ENCODE measurements at places on chromosomes 5 and 9.

DNA sequence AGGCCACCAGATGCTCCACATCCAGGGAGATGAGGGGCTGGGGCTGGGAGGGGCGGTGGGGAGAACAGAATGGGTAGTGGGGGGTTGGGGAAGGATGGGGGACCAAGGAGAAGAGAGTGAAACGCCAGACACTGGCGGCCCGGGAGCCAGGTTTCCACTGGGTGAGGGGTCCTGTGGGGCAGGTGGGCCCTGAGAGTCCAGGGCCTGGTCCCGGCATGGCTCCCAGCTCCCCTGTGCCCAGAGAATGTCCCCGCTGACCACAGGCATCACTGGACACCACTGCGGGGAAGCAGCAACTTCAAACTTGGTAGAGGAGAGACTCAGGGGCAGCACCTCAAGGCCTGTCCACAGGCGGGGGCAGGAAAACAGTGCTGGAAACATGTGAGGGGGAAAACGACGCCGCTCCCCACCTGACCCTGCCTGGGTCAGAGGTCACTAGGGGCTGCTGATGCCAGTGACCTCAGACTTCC lies 13.2 kb downstream of the NINJ1 start:
- ATAC-seq = no peak

DNA sequence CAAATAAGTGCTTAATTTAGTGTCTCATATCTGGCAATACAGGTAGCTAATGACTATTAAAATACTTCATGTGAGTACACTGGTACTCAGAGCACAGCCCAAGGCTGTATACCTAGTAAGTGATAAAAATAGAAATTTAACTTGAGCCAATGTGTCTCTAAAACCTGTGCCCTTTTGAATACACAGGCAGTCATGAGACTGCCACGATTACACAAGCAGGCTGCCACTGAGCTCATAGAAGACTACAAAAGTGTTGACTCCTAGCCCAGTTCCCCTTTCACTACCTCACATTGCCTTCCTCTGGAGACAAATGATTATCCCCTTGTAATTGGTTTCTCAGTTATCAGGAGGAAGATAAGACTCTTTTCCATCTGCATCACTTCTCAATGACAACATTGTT lies 66.3 kb upstream of the PAPPA start:
- peak; percentile 79 for ATAC-seq

GRCh38 chr5:167574464-167574863 lies 717.0 kb upstream of the WWC1 start:
- no peak for ATAC-seq

DNA sequence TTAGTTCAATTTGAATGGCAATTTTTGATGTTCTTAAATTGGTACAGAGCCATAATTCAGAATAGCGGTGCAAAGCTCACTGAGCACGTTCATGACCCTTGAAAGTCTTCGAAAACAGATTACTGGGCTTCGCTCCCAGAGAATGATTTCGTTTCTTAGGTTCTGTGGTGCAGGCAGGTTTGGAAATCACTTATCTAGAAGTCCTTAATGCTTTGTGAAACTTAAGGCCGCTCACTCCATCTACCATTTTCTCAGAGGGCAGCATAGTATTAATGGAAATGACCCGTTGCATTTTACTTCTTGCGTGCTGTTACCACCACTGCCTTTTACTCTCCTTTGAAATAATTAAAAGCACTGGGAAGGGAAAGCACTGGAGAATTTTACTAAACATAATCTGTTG lies 2.9 kb upstream of the MAT2B start:
- no peak for ATAC-seq

DNA sequence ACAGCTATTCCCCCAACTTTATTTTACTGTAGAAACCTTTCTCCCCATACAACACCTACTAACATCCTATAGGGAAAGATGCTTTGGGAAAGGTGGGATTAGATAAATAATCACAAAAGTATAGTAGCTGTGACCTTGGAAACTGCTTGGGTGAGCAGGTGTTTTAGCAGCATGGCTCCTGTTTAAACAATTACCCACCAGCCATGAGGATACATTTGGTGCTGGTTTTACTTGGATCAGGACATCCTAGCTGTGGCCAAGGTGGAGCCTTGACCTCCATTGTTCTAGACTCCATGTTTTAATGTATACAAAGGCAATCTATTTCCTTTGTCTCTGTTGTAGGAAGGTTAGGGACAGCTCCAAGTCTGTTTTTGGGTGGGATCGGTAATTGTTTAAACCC lies 56.8 kb upstream of the ALDH1B1 start:
- no peak for ATAC-seq

GRCh38 chr5:113692891-113693457 lies 179.5 kb downstream of the YTHDC2 start:
- ATAC-seq = no peak

GRCh38 chr9:76996700-76997099 lies 22.8 kb upstream of the FOXB2 start:
- no peak for ATAC-seq

DNA sequence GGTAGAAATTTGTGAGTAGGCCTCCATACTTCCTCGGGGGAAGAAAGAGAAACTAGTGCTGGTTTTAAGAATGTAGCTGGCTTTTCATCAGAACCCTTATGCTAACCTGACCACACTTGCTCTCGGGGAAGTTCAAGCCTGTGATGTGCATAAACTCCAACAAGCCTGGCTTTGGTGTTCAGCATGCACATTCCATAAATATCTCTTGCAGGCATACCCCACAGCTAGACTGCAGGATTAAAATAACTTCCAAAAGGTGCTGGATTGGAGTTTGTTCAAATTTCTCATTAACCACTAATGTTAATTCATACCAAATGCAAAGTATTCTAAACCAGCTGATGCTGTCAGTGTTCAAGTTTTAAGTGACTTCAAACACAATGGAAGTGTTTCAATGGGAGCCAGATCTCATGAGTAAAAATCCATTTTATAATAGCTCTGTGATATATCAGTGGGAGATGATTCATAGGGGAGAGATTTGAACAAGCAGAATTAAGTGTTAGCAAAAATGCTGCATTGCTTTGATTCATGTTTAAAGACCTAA lies 79.4 kb downstream of the NPR3 start:
- ATAC-seq = no peak

- ATAC-seq = no peak
These were observed 1.2 kb downstream of the SURF4 start for GRCh38 chr9:133374612-133375115.

DNA sequence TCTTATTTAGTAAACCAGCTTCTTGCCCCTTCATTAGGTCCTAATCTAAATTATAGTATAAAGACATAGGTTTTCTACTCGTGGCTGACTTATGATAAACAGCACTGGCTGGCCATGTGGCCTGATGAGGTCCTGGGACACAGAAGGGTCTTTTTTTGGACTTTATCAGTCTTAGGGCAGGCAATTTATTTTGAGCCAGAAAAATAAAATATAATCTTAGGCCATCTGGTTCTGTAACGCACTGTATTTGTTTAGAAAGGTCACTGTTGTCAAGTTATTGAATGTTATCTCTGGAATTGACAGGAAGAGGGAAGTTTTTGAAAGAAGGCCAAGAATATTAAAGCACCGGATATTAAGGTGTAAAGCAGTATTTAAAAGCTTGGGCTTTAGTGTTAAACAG lies 53.9 kb downstream of the RFX3 start:
- no peak for ATAC-seq

DNA sequence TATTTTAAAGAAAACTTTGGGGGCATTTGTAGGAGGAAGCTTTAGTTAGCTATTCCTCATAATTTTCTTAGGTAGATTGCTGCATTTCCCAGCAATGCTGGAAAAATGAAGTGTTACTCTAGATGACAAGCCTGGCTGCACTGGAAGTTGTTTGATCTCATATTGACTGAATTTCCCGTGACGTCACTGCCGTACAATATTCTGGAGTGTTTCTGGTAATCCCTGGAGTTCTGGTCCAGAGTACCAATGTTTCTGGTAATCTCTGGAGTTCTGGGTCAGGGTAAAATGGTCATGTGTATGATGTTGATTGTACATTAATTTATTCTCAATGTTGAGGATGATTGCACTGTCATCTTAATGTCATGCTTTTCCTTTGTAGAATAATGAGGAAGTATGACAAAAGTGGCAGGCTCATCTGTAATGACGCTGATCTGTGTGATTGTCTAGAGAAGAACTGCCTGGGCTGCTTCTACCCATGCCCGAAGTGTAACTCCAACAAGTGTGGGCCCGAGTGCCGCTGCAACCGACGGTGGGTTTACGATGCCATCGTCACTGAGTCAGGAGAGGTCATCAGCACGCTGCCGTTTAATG lies 26.2 kb downstream of the ARL14EPL start:
- ATAC-seq = no peak

GRCh38 chr9:81097131-81097847 lies 592.1 kb downstream of the TLE1 start:
- no peak for ATAC-seq

- ATAC-seq = peak; percentile 89
These were observed 16.1 kb downstream of the GFI1B start for GRCh38 chr9:132994410-132995120.

- ATAC-seq = peak; percentile 72
These were observed 87.3 kb upstream of the SLC44A1 start for GRCh38 chr9:105157171-105157583.

DNA sequence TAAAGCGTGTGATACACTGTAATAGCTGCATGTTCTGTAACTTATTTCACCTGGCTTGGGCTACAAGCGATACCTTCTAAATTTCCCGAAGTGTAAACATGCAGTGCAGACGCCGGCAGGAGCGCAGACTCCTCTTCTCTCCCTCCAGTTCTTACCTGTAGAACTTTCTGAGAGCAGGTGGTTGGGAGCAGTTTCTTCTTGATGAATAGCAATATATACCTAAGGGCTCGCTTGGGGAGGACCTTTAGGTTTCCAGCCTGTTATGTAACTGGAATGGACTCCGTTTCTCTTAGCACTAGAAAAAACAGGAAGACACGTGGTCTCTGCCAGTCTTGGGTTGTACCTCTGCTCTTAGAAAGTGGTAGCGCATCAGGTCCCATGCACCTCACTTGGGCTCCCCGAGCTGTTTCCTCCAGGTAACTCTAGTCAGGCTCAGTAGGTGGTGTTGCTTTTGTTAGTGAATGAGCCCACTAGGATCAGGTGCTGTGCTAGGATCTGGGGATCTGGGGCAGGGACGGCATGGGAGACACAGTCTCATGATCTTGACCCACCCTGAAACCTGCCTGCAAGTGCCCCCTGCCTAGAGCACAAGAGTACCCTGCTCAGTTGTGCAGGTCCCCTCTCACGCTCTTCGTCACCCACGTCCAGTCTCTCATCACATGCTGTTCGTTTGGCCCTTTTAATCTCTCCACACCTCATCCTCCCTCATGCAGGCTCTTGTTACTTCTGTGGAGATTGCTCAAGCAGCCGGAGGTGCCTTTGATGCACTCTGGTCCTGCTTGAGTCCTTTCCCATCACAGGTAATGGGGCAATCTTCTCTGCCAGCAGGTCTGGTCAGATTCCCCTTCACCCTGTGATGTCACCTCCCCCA lies 2.8 kb downstream of the TENT4A start:
- no peak for ATAC-seq

- no peak for ATAC-seq
These were observed 578.9 kb downstream of the CETN3 start for GRCh38 chr5:89830691-89831090.

DNA sequence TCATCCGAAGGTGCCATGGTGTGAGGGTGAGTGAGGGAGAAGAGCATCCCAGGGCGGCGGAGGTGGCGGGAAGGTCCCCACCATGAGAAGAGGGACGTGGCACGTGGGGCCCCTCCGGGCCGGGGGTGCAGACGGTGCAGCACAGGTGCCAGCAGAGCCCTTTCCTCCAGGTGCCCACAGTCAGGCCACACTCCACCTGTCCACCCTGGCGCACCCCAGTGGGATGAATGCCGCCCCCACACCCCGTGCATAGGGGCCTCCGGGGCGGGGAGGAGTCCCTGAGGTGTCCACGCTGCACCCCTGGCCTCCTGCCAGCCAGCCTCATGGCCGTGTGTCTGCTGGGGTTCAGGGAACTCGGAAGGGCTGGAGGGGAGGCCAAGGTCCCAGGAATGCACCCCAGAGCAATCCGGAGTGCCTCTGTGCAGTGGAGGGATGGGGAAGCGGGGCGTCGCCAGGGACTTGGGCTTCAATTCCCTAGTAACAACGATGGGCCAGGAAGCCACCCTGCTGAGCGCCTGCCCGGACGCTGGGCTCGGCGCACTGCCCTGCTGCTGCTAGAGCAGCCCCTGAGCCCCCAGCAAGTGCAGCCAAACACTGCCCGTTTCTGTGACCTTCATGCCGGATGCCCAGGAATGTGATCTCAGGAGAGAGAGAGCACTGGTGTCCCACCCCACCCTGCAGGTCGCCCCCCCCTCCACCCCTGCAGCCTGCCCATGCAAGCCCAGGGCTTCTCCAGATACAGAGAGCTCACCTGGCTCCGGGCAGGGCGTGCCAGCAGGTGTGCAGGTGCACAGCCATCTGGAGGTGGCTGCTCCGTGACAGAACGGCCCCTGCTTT lies 8.8 kb upstream of the NACC2 start:
- no peak for ATAC-seq

DNA sequence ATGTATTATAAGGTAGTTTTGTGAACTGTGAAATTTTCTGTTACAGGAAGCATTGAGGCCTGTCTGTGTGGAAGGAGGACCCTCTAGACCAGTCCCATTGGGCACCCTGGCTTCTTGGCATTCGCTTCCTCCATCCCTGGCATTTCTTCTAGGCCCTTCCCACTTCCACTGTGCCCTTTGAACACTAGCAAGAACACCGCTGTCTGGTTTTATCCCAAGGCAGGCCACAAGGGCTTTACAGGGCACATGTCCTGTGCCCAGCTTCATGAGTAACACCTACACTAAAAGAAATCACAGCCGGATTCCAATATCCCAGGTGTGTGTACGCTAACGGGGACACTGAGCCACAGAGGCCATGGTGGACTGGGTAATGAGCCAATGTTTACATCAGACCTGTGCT lies 99.8 kb downstream of the ADRB2 start:
- ATAC-seq = no peak

DNA sequence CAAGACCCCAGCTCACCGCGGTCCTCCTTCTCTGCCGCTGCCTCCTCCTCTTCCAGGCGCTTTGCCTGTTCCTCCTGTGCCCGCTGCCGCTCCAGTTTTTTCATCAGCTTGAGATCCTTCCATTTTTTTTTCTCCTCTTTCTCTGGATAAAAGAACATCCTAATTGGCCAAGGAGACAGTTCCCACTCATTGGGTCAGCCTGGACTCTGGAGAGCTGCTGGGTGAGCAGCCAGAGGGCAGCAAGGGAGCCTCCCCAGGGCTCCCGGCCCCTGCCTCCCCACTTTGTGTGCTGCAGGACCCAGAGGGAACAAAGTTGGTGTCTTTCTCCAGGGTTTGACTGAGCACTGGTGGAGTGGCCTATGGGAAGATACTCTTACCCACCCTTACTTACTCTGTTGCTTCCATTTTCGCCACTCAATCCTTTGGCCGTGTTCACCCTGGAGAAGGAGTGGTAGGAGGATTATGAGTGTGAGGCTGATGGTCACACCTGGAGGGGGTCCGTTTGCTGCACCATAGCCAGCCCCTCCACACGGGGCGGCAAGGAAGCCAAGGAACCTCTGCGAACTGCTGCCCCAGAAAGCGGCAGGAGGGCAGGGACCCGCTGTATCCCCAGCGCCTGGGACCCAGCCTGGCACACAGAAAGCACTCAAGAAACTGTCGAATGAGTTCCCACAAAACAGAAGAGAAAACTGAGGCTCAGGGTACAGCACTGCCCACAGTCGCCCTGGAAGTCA lies 708 bp downstream of the SPOUT1 start:
- ATAC-seq = peak; percentile 14

GRCh38 chr9:132943651-132944293 lies 644 bp downstream of the TSC1 start:
- peak; percentile 20 for ATAC-seq
